Stimulated activated CD4-positive, alpha-beta T cell treated with anti-CD3 and anti-CD28 coated beads, Interleukin-15, amount 100 ng/mL, for 1 hour (primary cell): ENCODE measurements at places on chromosomes 2 and 18.

GRCh38 chr2:28155086-28155485, 237.6 kb upstream of the FOSL2 start:
- DNase-seq: no peak

DNA sequence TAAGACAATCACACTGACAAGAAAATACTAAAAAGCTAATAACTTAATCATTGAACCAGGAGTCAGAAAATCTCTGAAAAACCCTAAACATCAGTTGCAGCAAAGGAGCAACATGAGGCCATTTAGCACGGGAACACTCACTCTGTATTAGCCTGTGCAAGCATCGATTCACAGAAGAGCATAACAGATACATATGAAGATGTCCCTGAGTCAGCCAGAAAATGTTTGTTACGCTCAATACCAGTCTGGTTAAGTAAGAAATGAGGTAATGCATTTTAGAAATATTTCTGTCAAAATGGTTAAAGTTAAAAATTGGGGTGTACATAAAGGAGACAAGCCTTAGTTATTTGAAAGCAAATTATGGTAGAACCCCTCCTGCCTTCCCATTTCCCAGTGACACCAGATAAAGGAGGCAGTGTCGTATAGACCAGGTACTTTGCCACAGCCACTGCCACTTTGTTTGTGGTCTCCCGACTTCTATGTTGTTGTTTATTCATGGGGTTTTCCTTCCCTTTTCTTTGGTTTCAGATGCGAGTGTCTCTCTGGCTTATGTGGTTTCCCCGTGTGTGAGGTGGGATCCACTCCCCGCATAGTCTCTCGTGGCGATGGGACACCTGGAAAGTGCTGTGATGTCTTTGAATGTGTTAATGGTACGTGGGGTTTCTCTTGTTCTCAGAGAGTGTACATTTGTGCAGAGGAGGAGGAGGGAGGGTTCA, 108.6 kb downstream of the CRIM1 start:
- no peak for DNase-seq

DNA sequence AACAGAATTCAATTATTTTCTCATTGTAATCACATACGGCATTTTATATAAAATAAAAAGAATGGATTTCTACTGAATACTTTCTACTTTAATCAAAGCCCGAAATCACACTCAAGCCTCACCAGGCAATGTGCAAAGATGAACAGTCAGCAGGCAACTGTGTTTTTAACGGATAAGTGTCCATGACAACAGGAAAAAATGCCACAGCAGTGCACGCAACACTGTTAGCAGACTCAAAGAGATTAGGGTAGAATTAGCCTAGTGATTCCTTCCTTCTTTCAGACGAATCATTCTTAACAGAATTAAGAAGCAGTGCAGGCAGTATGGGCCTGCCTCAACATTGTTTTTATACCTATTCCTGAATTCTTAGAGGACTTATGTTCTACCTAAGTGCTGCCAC, 135.6 kb downstream of the CDH2 start:
- DNase-seq: no peak

GRCh38 chr2:43100362-43100882, 126.0 kb downstream of the ZFP36L2 start:
- no peak for DNase-seq

GRCh38 chr2:30705711-30706533, 101.3 kb downstream of the CAPN13 start:
- no peak for DNase-seq

DNA sequence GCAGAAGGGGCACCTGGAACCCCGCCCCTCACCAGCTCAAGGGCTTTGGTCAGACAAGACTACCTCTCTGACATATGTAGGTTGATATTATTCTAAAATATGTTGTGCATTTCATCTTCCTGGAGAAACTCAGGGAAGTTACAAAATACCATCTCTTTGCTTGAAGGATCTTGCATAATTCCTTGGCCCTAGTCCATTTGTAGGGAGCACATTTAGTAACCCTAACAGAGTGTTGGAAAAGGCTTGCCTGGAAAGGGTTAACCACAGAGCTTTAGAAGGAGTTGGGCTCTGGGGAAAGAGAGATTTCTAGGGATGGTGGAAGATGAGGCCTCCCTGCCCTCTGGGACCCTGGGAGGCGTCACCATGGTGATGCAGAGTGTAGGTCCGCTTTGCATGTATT, 143.0 kb upstream of the SLC1A4 start:
- DNase-seq: no peak

DNA sequence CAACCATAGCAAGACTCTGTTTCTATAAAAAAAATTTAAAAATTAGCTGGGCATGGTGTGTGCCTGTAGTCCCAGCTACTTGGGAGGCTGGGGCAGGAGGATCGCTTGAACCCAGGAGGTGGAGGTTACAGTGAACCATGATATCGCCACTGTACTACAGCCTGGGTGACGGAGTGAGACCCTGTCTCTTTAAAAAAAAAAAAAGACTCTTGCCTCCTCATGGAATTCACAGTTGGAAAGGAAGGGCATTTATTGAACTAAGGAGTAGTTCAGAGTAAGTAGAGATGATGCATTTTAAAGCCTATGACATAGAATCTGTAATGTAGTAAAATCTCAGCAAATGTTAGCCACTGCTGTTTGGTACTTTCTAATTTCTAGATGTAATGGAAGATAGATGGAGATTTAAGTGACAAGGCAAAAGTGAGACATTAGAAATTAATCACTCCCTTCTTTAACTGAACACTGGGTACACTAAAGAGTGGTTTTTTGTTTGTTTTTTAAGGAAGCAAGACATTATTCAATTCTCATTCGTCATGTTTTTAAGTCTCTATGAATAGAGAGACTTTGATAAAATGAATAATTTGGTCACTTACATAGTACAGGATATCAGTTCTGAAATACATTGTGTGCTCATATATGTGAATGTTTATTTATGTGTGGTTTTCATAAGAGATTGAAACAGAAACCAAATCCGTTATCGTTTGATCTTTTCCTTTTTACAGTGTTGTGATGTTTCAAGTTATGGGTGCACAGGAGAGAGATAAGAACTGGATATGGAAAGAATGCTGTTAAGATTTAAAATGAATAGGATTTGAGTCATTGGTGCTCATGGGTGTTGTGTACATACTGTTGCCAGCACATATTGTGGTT, 186.1 kb upstream of the STON1 start:
- DNase-seq: no peak

DNA sequence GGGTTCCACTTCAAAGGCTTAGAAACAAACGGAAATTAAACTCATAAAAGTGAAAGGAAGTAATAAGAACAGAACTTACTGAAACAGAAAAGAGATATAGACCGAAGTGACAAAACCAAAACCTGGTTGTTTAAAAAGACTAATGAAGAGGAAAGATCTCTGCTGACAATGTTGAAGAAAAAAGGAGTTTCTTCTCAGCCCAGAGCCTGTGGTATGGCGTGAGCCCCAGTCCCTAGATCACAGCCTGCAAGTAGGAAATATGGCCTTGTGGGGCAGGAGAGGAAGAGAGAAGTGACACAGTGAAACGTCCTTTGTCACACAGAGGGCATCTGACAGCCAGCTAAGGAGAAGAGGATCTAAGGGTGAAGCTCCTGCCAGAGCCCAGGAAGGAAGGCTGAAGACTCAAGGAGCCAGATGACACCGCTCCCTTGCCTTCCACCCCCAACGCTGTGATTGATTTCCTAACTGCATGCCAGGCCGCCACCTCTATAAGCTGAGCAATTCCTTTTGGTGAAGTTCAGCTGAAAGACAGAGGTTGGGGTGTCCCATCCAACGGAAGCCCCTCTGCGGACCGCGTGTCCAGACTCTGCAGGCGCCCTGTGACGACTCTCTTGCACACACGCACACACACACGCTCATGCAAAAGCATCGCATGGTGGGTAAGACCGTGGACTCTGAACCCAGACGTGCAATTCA, 141.1 kb downstream of the HDAC4 start:
- DNase-seq: no peak

GRCh38 chr2:62485761-62486438, 20.1 kb downstream of the TMEM17 start:
- DNase-seq: no peak

DNA sequence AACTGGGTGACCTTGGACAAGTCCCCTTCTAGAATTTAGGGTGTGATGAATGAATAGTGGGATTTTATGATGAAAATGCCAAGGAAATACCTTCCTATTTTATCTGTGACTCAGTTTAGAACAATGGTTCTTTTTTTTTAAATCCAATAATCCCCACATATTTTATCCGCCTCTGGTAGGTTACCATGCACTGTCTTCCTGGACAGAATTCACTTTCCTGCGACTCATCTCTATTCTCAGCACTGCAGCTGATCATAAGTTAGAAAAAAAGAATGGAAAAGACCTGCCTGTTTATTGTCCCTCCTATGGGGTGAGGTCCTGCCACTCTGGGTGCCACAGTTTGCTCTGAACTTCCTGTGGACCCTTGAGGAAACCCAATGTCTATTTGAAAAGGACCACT, 73.1 kb downstream of the IRS1 start:
- no peak for DNase-seq

GRCh38 chr2:233934524-233934923, 17.4 kb downstream of the TRPM8 start:
- DNase-seq: no peak

- no peak for DNase-seq
These were observed 73.5 kb downstream of the FIGN start for GRCh38 chr2:163662141-163662780.

- no peak for DNase-seq
These were observed 725.2 kb downstream of the TSN start for GRCh38 chr2:122480501-122481243.

GRCh38 chr18:44880170-44880569, 199.5 kb downstream of the SETBP1 start:
- no peak for DNase-seq

- no peak for DNase-seq
These were observed 103.8 kb downstream of the WDPCP start for GRCh38 chr2:63484481-63484880.

GRCh38 chr2:2645162-2645855, 314.2 kb upstream of the MYT1L start:
- DNase-seq: no peak

GRCh38 chr2:186648130-186648529, 45.7 kb upstream of the FAM171B start:
- DNase-seq: no peak

DNA sequence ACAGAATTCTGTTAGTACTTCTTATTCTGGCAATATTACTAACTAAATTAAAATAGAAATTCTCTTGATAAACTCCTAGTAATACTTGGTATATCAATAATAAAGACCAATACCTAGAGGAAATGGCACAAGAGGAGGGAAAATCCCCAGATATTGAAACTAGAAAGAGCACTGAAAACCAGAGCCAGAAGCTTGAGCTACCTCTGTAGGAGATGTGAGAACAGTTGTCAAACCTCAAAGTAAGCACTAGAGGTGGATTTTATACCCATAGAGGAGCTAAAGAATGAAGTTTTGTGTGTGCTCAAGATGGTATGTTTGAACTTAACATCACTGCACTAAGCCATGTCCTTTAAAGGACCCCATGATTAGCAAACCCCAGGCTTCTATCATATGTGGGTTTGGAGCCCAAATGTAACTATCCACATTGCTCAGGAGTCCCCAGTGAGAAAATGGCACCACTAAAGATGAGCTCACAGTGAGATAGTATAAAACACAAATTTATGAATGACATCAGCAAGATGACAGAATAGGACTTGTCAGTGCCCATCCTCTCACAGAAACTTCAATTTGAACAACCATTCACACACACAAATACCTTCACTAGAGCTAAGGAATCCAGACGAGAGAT, 122.1 kb downstream of the PKP4 start:
- DNase-seq: no peak

DNA sequence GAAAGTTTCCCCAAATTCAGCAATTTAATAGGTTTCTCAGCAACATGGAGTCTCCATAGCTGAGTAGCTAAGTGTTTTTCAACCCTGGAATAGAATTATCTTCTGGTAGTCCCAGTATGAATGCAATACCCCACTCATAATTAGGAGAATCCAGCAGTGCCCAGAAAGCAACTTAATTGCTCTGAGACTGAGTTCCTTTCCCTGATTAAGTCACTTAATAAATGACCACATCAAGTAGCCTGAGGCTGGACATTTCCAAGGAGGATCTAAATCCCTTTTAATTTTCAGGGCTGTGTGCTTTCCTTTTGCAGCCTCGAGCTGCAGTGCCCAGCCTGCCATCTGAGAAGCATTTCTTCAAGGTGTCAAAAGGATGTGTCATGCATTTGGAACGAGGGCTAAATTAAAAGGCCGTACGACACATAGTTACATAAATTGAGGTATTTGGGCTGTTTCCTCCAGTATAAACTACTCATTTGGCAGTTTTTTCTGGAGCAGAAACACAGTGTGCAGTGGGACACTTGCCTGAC, 17.7 kb upstream of the SIX2 start:
- no peak for DNase-seq

DNA sequence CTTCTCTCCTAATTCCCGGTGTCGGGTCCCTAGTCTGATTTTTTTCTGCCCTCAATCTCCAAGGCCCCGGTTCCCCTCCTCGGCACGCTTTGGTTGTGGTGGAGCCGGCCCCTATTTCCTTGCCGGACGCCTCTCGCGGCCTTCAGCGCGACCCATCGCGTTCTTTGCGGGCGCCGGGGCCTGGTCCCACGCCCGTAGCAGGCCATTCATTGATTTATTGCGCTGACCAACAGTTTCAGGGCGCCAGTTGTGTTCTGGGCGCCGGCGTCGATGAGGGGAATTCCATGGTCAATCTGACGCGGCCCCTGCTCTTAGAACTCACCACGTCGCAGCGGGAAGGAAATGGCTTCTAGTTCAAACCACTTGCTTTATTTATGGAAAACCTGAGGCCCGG, 396 bp downstream of the CNOT9 start:
- DNase-seq: peak; percentile 42

DNA sequence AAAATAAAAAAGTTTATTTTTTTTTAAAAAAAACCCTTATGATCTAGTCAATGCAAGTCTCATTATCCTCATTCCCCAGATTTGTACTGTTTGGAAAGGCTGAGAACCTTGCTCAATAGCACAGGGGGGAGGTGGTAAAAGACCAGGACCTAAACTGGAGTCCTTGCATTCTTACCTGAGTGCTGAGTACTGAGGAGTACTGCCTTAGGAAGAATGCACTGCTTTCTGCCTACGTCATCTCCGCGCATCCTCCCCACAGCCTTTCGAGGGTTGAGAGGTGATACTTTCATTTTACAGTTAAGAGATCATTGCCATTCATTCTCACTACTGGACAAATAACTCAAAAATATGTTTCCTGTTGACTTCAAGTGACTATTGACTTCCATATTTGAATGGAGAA, 73.8 kb downstream of the MAP3K20 start:
- no peak for DNase-seq

DNA sequence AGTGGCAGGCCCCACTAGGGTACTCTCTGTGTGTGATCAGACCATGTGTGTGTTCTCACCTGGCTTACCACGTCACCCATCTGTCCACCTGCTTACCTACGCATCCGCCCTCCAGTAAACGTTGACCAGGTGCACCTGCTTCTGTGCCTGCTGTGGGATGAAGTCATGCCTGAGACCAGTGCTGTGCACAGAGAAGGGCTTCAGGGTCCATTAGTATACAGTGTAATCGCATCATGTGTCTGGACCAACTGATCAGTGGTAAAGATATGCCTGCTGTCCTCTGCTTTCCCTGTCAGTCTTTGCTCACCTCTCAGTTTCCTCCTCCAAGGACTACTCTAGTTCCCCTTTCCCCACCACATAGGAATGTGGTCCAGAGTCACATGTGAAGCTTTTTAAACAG, 109.3 kb downstream of the FHOD3 start:
- no peak for DNase-seq

DNA sequence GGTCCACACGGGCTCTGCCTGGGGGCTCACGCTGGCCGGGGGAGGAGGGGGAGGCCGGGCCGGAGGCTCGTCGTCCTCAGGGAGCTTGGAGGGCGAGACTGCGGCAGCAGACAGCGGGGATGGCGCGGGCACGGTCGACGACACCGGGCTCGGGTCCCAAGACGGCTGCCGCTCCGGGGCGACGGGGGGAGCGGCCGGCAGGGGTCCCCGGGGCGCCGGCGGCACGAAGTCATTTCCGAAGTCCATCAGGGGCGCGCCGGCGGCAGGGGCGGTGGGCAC, 491 bp downstream of the RTN4 start:
- no peak for DNase-seq
